ENCODE measurements at places on chromosomes 3 and 15. TPM values are rescaled to one million over a fixed set of nuclear protein-coding genes. Genes with fewer than 3 reads are reported as not detected.

Gene NPAP1
- 0.41 TPM for total RNA-seq

DNA sequence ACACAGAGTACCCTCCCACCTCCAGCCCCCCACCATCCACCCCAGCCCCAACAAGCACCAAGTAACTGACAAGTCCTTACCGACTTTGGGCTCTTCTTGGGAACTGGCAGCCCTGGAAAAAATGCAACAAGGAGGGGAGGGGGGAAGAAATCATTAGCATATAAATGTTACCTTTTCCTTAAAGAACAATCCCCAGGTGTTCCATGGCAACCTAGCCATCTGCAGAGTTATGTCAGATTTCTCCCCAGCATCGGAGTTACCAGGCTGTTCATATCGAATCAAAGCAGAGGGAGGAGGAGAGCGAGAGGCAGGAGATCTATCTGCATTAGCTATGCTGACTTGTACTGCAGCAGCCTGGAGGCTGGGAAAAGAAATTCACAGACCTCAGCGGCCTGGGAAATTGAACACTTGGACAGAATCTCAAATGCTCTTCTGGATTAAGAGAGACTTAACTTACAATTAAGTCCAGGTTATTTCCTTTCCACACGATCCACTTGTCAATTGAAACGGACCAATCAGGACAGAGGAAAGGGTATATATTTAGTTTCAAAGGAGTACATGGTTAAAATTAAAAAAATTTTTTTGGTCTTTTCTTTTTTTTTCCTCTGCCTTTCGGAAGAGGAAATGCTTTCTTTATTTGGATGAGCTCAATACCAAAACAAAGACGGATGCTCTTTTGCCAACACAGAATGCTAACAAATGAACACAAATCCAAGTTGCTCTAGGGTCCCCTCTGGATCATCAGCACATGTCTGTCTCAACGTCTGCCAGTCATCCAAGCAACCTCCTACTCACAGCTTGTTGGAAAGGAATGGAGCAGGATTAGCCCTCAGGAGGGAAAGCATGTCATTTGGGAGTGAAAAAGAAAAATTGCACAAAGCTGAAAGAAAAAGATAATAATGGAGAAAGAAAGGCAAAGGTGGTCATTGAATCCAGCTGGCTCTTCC, 637.1 kb downstream of the MAGI1 start:
- DNase-seq, result no peak

DNA sequence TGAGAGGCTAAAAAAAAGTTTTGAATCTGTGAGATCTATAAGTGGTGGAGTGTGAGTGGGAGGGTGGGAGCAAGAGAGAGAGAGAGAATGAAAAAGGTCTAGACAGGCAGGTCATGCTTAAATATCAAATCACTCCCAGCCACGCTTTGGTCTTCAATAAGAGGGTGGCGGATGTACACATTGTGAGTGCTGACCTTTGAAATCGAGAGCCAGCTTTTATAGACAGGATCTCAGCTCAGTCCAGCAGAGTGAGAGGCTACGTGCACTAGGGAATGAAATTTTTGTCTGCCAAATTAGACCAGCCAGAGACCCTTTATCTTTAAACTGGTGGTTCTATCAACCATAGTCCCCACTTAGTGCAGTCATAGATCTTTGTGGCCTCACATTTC, 342.3 kb upstream of the PROK2 start:
- no peak for DNase-seq

DNA sequence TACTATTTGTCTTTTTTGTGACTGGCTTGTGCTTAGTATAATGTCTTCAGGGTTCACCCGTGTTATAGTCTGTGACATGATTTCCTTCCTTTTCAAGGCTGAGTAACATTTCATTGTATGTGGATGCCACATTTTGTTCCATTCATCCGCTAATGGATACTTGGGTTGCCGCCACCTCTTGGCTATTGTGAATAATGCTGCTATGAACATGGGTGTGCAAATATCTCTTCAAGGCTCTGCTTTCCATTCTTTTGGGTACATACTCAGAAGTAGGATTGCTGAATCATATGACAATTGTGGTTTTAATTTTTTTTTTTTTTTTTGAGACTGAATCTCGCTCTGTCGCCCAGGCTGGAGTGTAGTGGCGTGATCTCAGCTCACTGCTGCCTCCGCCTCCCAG, 15.4 kb downstream of the CRTC3 start:
- DNase-seq, result no peak

DNA sequence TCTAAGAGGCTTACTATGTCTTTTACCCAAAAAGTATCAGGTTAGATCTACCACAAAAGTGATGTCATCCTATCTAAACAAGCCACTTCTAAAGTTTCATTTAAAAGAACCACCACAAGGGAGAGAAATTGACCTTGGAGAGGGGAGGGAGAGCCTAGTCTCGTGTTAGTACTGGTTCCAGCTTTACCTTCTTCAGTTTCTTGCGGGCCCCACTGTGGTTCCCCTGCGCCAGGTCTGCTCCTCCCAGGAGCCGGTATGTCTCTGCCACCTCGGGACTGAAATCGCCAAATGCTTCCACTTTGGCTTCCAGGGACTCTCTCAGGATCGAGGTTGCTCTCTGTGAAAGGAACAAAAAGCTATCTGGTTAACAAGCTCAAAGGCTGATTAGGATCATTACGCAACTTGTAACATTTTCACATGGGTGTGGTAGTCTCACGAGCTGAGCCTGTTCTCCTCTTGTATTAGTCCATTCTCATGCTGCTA, 51.1 kb downstream of the SYNM start:
- no peak for DNase-seq

All from frontal cortex (tissue), 4 donors.